ENCODE measurements at places on chromosomes 2 and 18.

DNA sequence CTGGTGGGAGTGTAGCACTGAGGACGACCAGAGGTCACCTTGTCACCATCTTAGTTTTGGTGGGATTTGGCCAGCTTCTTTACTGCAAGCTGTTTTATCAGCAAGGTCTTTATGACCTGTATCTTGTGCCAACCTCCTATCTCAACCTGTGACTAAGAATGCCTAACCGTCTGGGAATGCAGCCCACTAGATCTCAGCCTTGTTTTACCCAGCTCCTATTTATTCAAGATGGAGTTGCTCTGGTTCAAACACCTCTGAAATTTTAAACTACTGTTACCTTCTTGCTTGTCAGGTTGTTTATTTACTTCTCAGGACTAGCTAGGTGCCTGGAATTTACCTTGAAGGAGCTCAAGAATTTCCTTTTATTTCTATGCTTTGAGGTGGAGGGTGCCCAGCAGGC lies 9.5 kb upstream of the KCNG3 start:
- DNase-seq: no peak

- no peak for DNase-seq
Observed at GRCh38 chr2:121485039-121485438, 45.6 kb upstream of the RNU4ATAC start.

GRCh38 chr2:67650291-67651133 lies 253.4 kb downstream of the ETAA1 start:
- peak; percentile 81 for DNase-seq

- DNase-seq: no peak
Observed at GRCh38 chr2:72263043-72263775, 115.5 kb upstream of the CYP26B1 start.

GRCh38 chr2:130720528-130720927 lies 8.3 kb upstream of the GPR148 start:
- DNase-seq: no peak

GRCh38 chr2:98269274-98269673 lies 77.0 kb upstream of the CNGA3 start:
- DNase-seq: peak; percentile 6

All from HFF-Myc (cell line).